Diencephalon (tissue), 1 donor: ENCODE measurements at places on chromosomes 16 and 17. TPM values are rescaled to one million over a fixed set of nuclear protein-coding genes. Genes with fewer than 3 reads are reported as not detected.

The HAS3 gene
- total RNA-seq = 12.0 TPM

The ABR gene
- 201 TPM for total RNA-seq

The HOXB2 gene
- total RNA-seq = not detected

The ZPBP2 gene
- not detected for total RNA-seq

The NPIPA2 gene
- total RNA-seq = 0.69 TPM

The TPSB2 gene
- 0.46 TPM for total RNA-seq

The BCAR1 gene
- total RNA-seq = 25.8 TPM

The DNAI2 gene
- total RNA-seq = 0.92 TPM

The KRTAP4-5 gene
- total RNA-seq = not detected

The TSEN54 gene
- total RNA-seq = 10.4 TPM
